ENCODE measurements at places on chromosomes 6 and 20.

DNA sequence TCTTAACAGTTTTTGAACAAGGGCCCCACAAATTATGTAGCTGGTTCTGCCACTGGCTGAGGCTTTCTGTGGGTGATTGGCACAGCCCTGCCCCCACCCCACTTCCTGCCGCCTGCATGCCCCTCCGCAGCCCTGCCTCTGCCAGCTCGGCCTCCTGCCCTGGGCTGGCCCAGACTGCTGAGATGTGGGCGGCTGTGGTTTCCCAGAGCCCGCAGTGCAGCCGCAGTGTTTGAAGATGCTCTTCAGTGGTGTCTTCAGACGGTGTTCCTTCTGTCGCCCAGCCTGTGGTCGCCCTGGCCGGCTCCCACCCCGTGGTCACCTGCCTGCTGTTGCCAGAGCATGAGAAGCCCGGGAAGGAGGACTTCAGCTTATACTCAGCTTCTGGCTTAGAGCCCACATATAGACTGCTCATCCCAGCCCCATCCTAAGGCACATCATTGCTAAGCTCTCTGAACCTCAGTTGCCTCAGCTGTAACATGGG, 154.3 kb downstream of the VEGFA start:
- no peak for DNase-seq

- DNase-seq = no peak
Measured at GRCh38 chr6:158017621-158018040, 36.0 kb downstream of the SYNJ2 start.

DNA sequence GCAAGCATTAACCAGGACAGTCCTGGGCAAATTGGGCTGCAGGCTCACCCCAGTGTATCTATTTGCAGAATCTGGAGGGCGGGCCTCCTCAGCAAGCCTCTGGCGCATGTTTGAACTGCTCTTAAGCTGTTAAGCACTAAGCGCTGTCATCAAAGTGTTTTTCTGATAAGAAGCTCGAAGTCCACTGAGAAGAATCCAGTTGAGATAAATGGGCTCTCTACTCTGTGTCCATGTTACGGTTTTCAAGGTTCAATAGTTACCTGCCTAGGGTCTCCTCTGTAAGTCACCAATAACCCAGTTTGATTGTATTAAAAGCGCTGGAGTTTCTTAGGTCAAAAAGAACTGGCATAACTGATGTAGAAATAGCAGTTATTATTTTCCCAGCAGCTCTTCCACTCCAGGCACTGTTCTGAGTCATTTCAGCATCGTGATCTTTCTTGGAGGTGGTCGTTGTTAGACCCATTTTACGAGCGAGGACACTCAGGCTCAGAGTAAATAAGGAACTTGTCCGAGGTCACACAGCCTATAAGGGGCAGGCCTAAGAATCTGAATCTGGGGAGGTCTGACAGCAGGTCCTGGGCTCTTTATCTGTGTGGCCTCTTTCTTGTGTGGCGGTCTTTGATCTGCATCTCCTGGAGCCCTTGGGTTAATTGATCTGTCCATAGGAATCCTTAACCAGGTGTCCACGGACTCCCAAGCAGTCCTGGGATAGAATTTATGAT, 207.4 kb upstream of the ZNF217 start:
- peak; percentile 24 for DNase-seq

DNA sequence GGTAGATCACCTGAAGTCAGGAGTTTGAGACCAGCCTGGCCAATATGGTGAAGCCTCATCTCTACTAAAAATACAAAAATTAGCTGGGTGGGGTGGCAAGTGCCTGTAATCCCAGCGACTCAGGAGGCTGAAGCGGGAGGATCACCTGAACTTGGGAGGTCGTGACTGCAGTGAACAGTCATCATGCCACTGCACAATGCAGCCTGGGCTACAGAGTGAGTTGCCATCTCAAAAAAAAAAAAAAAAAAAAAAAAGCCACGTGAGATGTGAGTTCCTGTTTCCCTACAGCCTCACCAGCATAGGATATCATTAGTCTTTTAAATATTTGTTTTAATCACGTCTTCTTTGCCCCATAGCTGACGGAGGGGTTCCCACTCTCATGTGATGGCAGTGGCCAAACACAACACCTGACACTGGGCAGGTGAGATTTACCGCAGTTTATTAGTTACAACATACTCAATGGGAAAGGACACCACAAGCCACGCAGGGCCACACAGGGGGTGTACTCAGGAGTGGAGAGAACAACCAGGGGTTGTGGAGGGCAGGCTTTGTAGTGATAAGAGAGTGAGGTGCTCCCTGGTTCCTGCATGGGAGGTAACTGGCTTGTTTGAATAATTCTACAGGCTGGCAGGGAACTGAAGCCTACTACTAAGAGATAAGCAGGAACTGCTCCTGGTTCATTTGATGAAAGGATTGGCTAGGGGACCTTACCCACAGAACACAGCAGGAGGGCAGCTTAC, 4.6 kb upstream of the LZTS3 start:
- no peak for DNase-seq

DNA sequence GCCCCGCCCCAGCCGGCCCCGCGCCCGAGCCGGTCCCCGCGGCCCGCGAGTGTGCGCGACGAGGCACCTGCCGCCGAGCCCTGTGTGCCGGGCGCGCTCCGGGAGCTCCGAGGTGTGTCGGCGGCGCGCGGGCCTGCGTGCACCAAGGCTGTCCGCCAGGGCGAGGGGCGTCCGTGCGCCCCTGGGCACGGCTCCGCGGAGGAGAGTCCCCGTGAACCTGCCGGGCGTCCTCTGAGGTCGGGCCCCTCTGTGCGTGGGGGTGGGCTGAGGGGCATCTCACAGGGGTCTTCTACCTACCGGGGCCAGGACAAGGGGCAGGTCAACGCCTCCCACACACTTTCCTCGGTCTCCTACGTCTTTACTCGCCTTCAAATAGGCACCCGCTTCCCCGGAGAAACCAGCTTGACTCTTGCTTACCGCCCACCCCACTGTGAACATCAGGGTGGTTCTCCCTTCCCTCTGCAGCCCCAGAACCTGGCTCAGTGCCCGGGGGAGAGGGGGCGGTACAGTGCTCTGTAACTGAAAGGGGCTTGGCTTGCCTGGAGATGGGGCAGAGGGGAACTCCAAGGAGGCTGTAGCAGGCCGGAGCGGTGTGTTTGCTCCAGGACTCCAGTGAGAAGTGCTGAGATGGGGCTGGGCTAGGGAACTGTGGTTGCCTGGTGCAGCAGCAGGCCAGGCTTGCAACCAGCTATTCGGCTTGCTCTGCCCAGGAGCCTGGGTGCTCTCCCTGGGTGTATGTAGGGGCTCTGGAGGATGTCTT, at the start of gene SAMD10:
SAMD10 (minus strand) TSS at position 86 of the 760 bp plus-strand sequence. CDS start 175 bp downstream, outside the sequence.
- peak; percentile 75 for DNase-seq

GRCh38 chr6:50539447-50539846, 173.9 kb upstream of the TFAP2D start:
- no peak for DNase-seq

- no peak for DNase-seq
Measured at GRCh38 chr6:7145885-7146828, 38.4 kb downstream of the RREB1 start.

GRCh38 chr6:56806368-56806767, 148.5 kb upstream of the BEND6 start:
- DNase-seq = no peak

GRCh38 chr6:79984261-79984660, 20.2 kb upstream of the TTK start:
- no peak for DNase-seq

GRCh38 chr6:114430534-114431124, 87.8 kb upstream of the HS3ST5 start:
- DNase-seq = no peak

DNA sequence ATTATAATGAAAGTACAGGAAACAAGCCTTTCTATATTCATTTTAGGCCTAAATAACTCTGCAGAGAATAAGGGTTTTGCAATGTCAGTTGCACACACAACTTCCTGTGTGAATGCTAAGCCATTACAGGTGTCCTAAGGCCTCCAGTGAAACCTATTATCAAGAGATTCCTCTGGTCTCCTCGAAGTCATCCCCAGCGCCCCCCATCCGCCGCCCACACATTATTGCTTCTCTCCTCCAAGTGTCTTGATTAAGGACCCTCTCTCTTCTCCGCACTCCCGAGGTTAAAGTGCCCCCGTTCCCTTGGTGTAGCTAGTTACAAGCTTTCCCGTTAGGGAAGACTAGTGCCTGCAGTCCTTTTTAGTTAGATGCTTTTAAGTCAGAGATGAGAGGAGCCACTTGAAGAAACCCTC, 1.3 kb downstream of the HIVEP2 start:
- DNase-seq = no peak

DNA sequence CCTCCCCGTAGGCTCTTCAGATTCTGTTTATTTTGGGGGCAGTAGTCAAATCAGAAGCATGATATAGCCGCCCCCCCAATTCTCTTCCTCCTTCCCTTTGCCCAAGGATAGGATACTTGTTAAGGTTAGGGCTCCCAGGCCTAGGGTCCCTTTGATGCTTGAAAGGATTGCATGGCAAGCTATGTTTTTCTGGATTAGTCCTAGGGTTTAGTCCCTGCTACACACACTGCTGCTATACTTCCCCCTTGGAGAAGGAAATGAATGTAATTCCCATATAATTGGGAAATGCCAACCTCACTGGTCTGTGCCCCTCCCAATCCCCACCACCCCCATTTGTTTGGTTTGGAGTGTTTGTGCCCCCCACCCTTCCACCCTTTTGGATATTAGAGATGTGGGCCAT, 62.8 kb downstream of the ZFAND3 start:
- no peak for DNase-seq

DNA sequence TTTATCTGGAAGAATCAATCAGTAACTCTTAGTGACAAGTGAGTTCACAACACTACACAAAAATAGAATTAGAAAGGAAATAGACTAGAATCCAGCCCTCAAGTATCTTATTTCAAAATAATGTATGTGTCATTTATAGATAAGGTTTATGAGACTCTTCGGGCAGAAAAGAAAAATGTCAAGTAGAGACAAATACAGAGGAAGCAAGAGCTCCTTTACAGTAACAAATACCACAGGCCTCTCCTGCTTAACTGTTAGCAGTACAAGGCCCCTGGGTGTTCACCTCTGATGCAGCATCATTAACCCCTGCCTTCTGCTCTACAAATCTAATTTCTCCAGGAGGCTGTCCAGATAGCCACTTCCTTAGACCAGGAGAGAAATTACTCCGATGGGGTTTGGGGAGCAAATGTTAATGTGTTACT, 76.7 kb downstream of the UBE3D start:
- DNase-seq = peak; percentile 39

DNA sequence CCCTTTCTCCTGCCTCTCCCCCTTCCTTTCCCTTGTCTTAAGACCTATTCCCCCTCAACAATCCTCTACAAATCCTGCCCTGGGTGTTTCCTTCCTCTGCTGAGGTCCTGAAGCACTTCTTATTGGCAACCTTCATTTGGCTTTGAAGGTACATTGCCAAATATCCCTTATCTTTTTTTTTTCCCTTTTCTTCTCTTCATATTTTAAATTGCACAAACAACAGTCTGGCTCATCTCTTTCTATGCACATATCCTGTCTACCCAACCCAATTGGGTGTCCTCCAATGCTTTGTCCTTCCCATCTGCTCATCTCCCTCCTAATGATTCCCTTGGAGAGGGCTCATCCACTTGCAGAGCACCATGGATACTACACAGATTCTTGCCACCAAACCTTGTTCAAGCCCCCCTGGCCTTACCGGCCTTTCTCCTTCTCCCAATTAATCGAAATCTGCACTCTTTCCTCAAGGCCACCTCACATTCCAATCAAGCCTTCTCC, 537.9 kb upstream of the JARID2 start:
- no peak for DNase-seq

DNA sequence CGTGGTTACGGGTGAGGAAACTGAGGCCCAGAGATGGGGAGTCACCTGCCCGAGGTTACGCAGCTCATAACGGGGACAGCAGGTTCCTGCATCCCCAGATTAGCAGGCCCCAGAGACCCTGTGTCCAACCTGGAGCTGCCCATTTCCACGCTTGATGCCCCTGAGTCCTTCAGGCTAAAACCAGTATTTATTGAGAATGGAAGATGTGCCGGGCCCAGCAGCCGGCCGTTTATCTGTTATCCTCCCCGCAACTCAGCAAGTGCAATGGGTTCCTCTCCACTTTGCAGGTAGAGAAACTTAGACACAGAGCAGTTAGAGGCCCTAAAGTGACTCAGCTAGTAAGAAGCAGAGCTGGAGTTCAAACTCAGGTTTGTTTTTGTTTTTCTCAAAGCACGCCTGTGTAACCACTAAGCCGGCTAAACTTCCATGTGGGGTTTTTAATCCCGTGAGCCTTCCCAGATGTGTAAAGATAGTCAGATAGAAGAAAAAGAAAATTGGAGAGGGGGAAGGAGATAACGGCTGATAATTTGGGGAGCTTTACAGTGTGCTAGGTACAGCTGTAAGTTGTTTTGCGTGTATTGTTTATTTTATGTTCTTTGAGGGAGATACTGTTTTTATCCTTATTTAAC, 775 bp downstream of the PFDN4 start:
- peak; percentile 41 for DNase-seq

DNA sequence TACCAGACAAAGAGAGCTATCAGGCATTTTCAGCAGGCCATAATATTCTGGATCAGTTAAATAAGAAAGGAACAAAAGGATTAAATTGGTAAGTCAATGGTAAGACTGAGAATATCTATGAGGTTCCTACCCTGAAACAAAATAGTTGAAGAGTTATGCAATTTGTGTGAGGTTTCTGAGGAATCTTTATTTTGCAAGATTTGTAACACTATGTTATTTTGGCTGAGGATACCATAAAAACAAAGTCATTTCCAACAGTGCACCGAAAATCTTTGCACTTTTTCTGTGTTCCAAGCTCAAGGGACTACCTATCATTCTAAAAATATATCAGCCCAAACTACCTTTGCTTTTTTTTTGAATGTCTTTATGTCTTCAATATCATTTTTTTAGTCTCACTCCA, 383.3 kb upstream of the CITED2 start:
- DNase-seq = no peak

GRCh38 chr6:165059032-165059431, 250.4 kb downstream of the C6orf118 start:
- DNase-seq = no peak

DNA sequence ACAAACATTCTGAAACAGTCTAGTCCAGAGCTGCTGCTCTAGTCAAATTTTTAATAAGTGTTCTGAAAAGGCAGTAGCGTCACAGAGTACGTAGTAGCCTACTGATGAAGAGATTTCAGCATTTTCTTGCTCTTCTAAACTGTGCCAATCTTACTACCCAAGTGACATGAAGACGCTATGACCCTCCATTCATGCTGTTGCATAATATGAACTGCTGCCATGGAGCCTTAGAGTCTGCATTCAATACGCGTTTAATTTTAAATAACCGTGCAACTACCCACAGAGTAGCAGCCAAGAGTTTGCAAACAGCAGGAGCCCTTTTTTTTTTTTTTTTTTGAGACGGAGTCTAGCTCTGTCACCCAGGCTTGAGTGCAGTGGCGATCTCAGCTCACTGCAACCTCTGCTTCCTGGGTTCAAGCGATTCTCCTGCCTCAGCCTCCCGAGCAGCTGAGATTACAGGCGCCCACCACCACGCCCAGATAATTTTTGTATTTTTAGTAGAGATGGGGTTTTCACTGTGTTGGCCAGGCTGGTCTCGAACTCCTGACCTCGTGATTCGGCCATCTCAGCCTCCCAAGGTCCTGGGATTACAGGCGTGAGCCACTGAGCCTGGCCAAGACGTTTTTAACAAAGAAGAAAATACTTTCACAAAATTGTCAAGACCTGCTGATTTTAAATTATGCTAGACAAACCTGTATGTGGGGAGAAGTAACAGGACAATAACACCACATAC, 44.3 kb downstream of the EZR start:
- no peak for DNase-seq

- DNase-seq = peak; percentile 40
Measured at GRCh38 chr6:153511896-153512496, 380.9 kb upstream of the RGS17 start.

- no peak for DNase-seq
Measured at GRCh38 chr20:41185013-41185757, 47.8 kb downstream of the PLCG1 start.

GRCh38 chr20:38228436-38228835, 32.1 kb downstream of the KIAA1755 start:
- DNase-seq = no peak
